ENCODE measurements at places on chromosomes 6 and 20. TPM values are rescaled to one million over a fixed set of nuclear protein-coding genes. Genes with fewer than 3 reads are reported as not detected.

DNA sequence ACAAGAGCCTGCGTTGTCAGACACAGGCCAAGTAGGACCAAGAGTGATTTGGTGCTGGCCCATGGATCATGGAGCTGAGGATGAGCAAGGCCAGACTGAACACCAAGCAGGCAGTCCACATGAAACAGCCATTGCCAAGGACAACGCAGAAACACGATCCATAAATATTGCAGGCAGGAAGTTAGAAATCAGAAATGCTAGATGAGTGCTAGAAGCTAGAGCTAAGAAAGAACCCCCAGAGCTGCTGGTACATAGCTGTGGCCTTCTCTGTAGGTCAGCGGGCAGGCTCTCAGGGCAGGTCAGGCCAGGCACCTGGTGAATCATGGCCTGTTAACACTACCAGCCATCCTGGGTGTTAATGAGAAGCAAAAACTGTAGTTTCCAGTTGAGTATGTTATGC, 119.7 kb downstream of the ALDH8A1 start:
- DNase-seq, result no peak

DNA sequence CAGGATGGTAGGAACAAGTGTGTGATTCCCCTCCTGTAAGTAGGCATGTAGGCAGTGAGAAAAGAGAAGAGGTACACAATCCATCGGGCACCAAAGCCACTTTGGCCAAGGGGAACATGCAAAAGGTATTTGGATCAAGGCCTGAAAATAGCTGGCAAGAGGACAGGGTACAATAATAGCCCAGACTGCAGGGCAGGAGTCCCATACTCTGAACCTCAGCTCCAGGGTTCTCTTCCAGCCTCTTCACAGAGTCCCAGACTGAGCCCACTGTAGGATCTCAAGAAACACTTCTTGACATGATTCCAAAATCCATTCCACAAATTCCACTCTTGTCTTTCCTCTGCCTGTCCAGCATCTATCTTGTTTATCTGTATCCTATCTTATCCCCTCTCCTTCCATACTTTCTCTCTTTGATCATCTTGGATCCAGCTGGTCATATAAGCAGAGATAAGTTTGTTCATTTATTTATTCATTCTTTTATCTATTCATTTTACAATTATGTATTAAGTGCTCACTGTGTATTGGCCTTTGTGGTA, 19.7 kb downstream of the ACSS2 start:
- DNase-seq, result no peak

- no peak for DNase-seq
These were observed 112.6 kb downstream of the B3GAT2 start for GRCh38 chr6:70844301-70844700.

DNA sequence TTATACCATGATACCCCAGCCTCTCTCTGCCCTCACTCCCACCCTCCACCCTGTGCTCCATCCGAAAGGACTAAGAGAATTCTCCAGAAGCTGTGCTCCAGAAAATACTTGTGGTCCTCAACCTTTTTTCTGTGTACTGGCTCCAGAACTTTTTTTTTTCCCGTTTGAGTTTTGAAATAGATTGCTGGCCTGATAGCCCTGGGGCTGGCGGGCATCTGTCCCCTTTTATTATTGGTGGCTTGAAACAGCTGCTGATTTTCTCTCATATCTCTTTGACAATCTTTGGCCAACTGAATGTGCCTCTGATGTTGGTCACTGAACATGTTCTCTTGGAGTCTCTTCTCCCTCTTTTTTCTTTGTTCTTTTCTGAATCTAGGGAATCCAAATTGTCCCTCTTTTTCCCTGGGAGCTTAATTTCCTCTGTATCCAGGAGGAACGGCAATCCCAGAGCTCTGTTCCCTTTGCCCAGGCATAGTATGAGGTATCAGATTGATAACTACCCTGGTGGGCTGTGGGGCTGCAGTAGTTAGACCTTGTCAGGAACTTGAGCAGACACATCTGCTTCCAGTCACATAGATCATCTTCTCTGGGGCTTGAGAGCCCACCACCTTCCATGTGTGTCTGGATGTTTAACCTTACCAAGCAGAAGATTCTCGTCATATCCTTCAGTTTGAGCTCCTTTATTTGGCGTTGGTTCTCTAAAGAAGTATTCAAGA, 1.6 kb downstream of the PPARD start:
- no peak for DNase-seq

DNA sequence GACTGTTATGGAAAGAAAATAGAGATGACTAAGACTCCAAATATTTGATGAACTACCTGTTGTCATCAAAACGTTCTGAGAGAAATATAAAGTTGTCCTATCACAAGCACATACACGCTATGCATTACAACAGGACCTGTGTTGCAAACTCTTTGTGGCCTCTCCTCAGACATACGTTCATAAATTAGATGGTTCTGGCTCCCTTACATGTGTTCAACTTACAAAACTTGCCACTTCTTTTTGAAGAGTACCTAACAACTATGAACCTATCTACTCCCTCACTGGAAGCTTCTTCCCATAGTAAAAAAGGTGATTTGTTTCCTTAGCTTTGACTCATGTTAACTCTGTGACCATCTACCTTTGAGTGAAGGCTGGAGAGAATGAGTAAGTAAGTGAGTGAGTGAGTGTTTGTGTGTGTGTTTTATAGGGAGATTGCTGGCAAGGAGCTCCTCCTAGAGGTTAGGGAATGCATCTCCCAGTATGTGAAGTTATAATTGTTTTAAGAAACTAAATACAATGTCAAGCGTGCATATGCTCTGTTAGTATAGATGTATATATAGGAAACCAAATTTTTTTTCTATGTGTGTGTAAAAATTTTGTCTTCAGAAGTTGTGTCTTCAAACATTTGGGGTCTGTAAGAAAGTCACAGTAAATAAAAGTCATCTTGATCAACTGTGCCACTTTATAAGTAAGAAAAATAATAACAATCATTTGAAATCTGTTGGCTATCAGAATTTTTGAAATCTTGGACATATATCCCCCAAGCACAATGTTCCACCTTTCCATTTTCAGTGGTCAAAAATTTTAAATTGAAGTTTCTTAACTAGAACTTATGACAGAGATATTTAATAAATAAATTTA, 1211.1 kb upstream of the GJE1 start:
- DNase-seq, result peak; percentile 65

DNA sequence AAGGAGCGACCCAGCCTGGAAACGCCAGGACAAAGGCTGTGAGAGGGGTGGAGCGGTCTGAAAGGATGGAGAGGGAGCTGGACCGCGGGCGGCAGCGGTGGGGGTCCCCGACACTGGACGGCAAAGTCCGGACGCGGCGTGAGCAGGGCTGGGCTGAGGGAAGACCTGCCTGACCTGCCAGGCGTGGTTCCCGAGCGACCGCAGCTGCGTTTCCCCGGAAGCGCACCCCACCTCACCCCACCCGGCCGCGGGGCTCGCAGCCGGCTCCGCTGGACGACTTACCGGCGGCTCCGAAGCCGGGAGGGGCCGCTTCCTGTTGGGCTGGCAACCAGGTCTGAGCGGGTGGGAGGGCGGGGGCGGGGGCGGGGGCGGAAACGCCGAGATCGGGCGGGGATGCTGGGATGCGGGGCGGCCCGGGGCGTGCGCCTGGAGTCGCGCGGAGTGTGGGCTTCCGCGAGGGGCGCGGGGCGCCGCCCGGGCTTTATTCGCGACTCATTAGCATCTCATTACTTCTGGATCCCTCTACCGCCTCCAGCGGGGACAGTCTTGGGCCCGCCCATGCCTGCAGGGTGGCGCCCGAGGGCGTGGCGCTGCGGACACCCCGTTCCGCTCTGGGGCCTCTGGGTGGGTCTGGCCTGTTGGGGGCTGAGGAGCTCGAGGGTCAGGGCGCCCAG, at the start of gene MICAL1:
Gene MICAL1, minus strand, starts transcription at position 336 of the 674 bp plus-strand sequence. CDS start 1,576 bp downstream, outside the sequence.
- DNase-seq, result no peak

DNA sequence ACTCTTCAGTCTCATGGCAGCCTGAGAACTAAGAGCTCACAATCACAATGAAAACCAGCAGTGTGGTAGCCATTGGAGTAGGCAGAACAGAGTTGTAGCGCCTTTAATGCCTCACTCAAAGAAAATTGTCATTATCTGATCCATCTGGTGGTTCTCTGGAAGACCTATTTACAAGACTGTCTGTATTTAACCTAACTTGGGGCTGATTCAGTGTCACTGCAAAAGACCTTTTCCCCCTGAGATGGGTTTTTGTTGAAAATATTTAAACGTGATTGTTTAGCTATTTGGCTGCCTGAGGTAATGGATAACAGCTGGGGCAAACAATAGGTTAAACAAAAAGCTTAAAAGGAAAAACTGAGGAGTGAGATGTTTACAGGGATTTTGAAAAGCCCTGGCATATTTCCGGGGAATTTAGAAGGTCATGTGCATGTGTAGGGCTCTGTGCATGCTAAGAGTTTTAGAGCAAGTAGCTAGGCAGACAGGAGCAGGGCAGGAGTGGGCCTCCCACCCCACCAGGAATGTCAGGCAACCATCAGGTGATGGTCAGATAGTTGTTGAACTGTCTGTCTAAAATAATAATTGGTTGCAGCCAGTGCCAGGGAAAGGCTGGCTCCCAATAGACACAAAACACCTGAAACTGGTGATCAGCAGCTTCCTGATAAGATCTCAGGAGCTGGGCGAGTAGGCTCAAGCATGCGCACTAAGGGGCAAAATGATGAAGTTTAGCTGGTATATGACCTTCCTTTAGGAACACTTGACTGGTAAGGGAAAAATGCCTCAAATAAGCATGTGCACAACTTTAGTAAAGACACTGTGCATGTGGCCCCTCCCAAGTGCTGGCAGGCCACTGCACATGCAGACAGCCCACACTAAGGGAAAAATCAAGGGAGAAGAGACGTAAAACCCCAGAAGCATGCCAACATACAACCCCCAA, 70.8 kb upstream of the AKIRIN2 start:
- DNase-seq, result no peak

DNA sequence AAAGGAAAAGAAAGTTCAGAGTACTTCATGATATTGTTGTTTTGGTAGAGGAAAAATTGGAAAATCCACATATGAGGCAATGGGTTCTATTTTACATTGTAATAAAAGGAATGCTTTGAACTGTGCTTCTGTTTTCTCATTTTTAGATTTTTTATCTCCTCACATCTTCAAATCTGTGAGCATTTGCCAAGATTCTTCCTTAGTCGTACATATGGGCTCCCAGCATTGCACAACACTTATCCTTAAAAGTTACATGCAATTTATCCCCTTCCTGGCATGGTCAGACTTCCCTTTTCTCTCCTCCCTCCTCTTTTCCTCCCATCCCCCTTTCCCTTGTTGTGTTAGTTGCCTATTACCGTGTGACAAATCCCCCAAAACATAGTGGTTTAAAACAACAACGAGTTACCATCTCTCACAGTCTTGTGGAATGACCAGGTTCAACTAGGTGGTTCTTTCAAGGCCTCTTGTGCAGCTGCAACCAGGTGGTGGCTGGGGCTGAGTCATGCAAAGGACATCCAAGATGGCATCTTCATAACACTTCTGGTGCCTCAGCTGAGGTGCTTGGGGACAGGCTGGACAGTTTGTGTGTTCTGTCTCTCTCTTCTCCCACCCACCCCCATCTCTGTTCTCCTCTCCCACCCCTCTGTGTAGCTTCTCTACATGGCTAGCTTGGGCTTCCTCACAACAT, 68.7 kb downstream of the TXNDC5 start:
- DNase-seq, result no peak

GRCh38 chr6:22411376-22412105, 114.7 kb upstream of the PRL start:
- no peak for DNase-seq

DNA sequence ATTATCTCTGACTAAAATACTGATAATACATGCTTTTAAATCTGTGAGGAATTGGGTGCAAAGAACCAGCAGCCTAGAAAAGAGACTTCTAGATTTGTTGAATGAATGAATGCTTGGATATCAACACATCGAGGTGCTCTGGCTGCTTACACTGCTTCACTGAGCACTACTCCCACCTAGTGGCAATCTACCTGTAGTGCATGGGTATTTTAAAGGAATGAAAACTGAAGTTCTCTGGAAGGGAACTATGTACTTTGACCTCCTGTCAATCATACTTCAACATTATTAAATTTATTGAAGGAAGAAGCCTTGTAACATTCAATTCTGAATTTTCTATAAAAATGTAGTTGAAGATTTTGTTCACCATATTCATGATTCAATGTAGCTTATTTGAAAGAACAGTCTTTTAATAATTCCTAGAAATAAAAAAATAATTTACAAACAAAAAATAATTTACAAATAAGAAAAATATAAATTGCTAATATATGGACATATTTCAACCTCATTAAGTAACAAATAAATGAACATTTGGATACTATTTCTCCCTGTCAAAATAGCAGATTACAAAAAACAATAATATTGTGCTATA, 111.2 kb upstream of the MMS22L start:
- peak; percentile 5 for DNase-seq

DNA sequence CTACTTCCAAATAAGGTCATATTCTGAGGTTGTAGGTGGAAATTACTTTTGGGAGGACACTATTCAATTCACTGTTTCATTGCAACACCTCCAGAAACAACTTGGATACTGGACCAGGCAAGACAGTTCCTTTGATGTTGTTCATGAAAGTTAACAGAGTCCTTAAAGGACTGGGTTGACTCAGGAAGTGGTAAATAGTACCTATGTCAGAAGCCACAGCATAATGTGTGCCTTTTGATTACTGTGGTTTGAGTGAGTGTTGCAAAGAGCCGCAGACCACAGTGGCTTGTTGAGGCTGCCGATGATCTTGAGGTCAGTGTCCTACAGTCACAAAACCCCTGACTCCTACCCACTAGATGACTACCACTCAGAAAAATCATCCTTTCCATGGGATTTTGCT, 10.9 kb downstream of the IL20RA start:
- no peak for DNase-seq

- no peak for DNase-seq
These were observed 124.5 kb downstream of the SNX5 start for GRCh38 chr20:17844133-17844429.

DNA sequence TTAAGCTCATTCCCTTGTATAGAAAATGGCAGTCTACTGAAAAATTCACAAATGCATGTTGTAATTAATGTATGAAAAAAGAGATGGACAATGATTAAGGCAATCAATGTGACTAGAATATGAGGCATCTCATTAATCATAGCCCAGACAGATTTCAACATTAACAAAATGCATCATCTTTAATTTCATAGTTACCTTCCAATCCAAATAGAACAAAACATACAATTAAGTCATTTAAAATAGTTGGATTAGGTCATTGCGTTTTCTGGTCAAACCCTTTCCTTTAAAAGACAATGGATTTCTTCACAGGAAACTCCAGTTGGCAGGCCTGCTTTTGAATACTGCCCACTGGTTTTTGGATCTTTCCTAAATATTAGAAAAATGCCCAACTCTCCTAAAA, 203.9 kb downstream of the HAO1 start:
- DNase-seq, result no peak

DNA sequence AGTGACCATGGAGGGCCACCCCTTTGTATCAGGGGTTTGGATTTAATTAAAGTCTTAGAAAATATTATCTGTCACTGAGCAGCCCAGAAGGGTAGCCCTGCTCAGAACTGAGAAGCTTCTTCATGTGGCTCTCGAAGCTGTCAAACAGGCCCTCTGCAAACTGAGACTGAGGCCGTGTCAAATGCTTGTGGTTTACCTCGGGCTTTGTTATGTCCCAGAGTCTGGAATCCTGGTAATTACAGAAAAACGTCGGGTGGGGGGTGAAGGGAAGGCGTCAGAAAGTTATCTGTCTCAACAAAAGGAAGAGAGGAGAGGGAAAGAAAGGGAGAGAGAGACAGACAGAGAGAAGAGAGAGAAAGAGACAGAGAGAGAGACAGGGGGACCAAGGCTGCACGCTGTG, 200.8 kb downstream of the BMP7 start:
- DNase-seq, result no peak

- no peak for DNase-seq
These were observed 228.5 kb downstream of the ZMYND8 start for GRCh38 chr20:47127999-47128398.

TINAG gene
- 0.75 TPM for total RNA-seq

EYS gene
- not detected for total RNA-seq

BFSP1 gene
- total RNA-seq, result 2.1 TPM

TREM1 gene
- total RNA-seq, result 1.4 TPM

WFDC10B gene
- total RNA-seq, result not detected
